Activated CD4-positive, alpha-beta T cell treated with anti-CD3 and anti-CD28 coated beads, Interleukin-2, amount 50 U/mL, for 48 hours (primary cell): ENCODE measurements at places on chromosomes 7 and 10.

GRCh38 chr7:367351-367901, 77.5 kb downstream of the FOXL3 start:
- DNase-seq, result no peak

DNA sequence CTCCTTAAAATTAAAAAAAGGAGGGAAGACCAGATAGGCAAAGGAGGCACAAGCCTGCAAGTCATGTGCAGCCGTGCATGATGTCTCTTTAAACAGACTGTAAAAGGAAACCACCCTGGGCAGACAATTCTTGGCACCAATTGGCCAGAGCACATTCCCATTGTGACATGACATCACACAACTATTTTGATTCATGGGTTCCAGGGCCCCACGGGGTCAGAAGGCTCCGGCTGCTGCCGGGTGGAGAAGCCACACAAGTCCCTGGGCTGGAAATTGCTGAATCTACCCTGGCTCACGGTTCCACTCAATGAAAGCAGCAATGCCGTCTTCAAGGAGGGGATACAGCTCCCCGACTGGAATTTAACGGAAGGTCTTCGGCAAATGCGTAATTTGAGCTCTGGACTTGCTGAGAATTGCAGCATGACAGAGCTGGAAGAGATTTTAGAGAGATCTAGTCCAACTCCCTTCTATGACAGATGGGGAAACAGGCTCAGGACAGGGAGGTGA, 140.5 kb downstream of the PRKAG2 start:
- no peak for DNase-seq

- no peak for DNase-seq
These were observed 12.4 kb downstream of the PARD3 start for GRCh38 chr10:34802692-34803091.

DNA sequence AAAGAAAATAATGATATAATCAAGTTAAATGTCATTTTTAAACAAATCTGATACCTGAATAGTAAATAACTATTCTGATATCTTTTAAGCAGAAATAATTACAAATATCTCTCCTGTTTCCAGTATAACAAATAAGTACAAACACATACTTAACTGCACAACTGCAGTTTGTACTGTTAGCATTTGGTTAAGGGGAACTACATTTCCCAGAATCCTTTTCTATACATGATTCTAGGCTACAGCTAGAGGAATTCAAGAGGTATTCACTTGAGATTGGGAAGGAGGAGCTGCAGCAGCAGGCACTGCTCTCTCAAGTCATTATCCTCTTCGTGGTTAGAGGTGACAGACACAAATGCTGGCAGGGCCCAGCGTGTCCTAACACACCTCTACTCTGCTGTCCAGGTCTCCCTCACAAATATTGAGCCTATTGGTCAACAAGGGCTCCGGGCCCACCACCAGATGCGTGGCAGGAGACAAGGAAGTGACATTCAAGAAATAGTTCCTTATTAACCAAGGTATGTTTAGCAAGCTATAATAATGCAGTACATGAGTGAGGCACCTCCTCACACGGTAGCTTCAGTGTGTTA, 255.1 kb upstream of the MKLN1 start:
- no peak for DNase-seq

DNA sequence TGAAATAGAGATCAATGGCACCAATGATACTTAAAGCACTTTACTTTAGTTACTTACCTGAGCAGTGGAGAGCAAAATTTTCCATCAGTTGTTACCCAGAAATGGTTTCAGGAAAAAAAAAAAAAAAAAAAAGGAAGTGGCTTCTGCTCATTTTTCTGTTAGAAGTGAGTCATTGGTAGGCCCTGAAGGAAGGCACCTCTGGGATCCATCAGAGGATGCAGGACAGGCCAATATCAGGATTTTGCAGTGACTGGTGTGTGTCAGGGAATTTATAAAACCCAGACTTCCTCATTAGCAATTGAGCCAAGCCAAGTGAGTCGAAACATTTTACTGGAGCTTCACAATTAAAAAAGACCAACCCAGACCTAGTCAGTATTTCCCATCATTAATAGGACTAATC, 2.3 kb upstream of the SMIM30 start:
- no peak for DNase-seq

- DNase-seq, result no peak
These were observed 50.3 kb downstream of the ENO4 start for GRCh38 chr10:116899626-116900025.

DNA sequence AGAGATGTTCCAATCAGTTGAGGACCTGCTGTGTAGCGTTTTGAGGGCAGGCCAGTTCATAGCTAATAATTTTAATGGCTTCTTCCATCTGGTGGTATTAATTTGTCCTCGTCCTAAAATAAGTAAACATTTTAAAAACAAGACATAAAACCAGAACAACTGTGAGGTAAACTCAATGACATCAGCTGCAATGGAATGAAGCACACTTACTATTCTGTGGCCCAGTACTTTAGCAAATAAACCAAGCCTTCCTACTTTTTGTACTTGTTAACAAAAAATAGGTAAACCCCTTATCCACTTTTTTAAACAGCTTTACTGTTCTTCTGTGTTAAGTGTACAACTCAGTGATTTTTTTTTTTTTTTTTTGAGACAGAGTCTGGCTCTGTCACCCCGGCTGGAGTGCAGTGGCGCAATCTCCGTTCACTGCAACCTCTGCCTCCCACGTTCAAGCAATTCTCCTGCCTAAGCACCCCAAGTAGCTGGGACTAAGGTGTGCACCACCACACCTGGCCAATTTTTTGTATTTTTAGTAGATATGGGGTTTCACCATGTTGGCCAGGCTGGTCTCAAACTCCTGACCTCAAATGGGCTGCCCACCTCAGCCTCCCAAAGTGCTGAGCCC, 28.9 kb upstream of the FZD1 start:
- DNase-seq, result no peak

GRCh38 chr10:24249829-24250415, 41.0 kb downstream of the KIAA1217 start:
- no peak for DNase-seq

GRCh38 chr10:47031211-47031900, 120.1 kb downstream of the PTPN20 start:
- DNase-seq, result no peak

- no peak for DNase-seq
These were observed 926.7 kb upstream of the ZNF722 start for GRCh38 chr7:63071920-63072319.

- DNase-seq, result no peak
These were observed 694.8 kb downstream of the KCNMA1 start for GRCh38 chr10:76942628-76943416.
